Left lung (tissue), 14 donors: ENCODE measurements at places on chromosomes 1 and 21. TPM values are rescaled to one million over a fixed set of nuclear protein-coding genes. Genes with fewer than 3 reads are reported as not detected.

DNA sequence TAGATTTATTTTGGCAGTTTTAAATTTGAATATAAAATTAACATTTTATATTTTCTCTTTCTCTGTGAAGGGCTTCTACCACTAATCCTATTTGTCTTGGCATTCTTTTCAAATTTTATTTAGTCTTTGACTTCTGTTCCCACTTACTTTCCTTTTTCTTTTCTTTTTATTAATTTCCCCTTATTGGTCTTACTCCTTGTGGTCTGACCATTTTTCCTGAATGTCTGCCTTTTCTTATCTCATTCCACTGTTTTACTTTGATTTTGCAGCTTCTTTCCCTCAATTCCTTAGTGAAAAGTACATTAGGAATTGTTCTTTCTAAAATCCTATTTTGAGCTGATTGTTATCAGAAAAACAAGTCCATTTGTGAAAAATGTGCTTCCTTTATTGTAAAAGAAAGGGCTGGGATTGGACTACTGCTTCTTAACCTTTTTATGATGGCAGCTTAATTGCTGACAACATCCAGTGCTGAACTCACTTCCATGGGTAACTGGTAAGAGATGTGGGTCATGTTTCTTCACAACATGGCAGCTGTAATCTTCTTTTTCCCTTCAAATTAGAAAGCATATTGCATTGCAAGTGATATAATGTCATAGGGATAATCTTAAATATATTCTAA, 284.6 kb downstream of the DNM3 start:
- DNase-seq = no peak

DNA sequence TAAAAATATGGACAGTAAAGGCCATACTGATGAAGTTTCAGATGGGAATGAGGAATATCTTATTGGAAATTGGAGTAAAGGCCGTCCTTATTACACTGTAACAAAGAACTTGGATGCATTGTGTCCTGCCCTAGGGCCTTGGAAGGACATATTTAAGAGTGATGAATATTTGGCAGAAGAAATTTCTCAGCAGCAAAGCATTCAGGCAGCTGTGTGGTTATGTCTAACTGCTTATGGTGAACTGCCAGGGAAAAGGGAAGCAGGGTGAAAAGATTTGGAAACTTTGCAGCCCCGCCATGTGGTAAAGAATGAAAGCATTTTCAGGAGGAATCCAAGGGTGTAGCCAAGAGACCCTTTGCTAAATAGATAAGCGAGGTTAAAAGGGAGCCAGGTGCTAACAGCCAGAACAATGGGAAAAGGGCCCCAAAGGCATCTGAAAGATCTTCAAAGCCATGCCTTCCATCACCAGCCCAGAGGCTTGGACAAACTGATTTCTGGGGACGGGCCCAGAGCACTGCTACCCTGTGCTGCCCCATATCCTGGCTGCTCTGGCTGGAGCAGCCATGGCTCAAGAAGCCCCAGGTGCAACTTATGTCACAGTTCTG, 200.0 kb downstream of the PTPRU start:
- DNase-seq = no peak

The FCRL2 gene
- polyA plus RNA-seq = not detected

- DNase-seq = no peak
These were observed 64.4 kb downstream of the GADD45A start for GRCh38 chr1:67749263-67749843.

GRCh38 chr1:109457819-109458218, 8.5 kb upstream of the SYPL2 start:
- no peak for DNase-seq

The DDAH1 gene
- 87.3 TPM for polyA plus RNA-seq

GRCh38 chr21:29419422-29419821, 120.7 kb downstream of the BACH1 start:
- no peak for DNase-seq

The CGN gene
- 49.1 TPM for polyA plus RNA-seq

DNA sequence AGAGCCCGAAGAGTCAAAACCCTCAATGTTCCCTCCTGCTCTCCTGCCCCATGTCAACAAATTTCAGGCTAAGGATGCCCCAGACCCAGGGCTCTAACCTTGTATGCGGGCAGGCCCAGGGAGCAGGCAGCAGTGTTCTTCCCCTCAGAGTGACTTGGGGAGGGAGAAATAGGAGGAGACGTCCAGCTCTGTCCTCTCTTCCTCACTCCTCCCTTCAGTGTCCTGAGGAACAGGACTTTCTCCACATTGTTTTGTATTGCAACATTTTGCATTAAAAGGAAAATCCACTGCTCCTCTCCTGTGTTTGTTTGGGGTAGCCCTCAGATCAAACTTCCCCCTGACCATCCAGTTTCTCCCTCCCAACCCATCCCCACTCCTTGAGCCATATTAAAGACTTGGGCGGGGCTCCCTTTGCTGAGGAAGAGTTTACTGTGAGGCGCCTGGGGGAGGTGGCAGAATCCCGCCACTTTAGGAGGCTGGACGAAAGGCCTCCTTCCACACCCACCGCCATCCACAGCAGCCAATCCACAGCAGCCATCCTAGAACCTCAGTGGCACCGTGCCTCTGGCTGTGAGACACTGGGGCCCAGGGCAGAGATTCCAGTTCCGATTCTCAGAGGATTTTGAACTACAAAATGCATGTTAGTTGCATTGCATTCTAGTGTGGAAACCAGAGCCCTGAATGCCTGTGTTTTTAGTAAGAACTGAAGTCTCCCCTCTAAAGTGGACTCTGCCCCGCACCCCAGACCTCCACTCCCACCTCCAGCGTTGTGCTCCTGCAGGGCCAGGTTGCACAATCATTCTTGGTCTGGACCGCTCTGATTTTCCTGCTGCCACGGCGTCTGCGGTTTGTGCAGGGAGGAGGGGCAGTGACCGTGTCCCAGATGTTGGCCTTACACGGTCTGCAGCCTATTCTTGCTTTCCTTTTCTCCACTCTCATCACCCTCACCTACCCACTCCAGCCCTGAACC, 3.0 kb downstream of the OLFML3 start:
- DNase-seq = peak; percentile 84

The GPR52 gene
- not detected for polyA plus RNA-seq

DNA sequence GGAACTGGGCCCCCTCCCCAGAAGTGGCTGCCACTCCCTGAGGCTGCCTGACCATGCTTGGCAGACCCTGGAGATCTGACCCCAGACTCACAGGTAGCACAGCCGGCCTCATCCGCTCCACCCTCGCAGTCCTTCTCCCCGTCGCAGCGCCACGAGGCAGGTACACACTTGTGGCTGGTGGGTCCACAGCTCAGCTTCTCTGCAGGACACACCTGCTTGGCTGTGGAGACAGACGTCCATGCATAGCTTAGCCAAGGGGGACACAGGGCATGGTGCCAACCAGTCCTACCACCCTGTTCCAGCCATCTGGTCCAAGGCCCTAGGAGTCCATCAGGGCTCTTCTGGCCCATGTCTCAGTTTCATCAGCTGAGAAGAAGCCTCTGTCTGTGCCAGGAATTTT, 42.2 kb upstream of the MAGOH start:
- DNase-seq = no peak

The TSPAN1 gene
- 11.7 TPM for polyA plus RNA-seq

The CDCA8 gene
- 12.9 TPM for polyA plus RNA-seq

DNA sequence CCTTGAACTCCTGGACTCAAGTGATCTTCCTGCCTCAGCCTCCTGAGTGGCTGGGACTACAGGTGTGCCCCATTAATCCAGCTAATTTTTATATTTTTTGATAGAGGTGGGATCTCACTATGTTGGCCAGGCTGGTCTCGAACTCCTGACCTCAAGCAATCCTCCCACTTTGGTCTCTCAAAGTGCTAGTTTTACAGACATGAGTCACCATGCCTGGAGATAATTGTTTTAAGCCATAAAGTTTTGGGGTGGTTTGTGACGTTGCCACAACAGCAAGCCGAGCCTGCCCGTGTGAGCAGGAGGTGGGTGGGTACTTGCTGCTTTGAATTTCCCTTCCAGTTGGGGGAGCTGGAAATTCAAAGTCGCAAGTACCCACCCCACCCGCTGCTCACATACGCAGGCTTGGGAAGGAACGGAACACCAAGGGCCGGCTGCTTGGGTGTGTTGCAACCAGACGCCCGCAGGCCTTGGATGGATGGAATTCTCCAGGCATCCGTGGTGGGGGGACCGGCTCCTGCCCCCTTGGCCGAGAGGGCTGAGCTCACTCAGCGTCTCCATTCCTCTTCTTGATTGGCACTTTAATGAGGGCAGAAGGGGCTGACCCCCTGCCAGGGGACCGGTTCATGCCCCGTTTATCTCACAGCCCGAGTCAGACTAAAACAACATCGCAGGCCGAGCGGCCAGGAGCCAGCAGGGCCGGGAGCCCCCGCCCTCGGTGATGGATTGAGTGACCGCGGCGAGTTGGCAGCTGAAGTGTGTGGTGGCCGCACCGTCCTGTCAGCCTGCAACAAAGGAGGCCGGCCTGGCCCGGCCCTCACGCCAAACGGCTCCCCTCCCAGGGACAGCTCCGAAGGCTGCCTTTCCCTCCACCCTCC, 78.1 kb downstream of the DHRS3 start:
- peak; percentile 82 for DNase-seq

- no peak for DNase-seq
These were observed 8.1 kb upstream of the COA7 start for GRCh38 chr1:52706136-52706670.

DNA sequence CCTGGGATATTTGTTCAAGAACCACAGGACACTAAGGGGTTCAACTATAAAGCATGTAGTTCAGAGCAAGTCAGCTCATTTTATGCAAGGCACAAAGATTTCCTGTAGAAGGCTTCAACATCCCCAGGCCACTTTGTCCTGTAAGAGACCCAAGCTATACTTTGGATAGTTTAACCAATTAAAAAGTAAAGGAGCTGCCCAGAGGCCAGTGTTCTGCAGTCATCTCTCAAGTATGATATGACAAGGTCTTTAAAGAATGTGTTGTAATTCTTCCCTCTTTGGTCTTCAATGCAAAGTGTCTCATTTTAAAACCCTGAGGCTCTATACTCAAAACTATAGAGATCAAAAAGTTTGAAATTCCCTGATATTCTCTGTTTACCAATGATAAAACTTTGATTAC, 34.1 kb downstream of the KRTAP20-3 start:
- DNase-seq = no peak

The ADAMTS4 gene
- 3.5 TPM for polyA plus RNA-seq

The CD52 gene
- 5.1 TPM for polyA plus RNA-seq

- DNase-seq = no peak
These were observed 14.1 kb upstream of the ZRANB2 start for GRCh38 chr1:71094913-71095312.

DNA sequence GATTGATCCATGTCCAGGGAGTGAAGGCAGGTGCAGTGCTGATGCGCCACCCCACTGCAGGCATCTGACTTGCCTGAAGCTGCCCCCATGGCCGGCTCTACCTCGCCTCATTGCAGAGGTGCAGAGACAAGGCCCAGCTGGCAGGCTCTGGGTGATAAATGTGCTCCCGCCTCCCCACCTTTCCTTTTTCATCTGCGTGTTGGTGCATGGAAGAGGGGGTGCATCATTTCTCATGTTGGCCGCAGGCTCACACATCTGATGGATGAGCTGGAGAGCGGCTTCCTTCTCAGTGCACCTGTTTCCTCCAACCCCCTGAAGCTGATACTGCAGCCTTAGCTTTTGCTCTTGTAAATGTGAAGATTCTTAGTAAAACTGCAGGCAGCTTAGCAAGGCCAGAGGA, 306.0 kb upstream of the KAZN start:
- DNase-seq = no peak

GRCh38 chr1:204574865-204575163, 58.6 kb downstream of the MDM4 start:
- DNase-seq = no peak

The CEP104 gene
- 32.5 TPM for polyA plus RNA-seq
